ENCODE measurements at places on chromosomes 7 and 10.
A peak's percentile ranks its signal among the peaks of the same experiment; 100 is the strongest.

GRCh38 chr7:49780953-49781352 lies 7.5 kb downstream of the VWC2 start:
- DNase-seq: no peak

GRCh38 chr10:82037076-82037475 lies 162.1 kb downstream of the NRG3 start:
- DNase-seq: no peak

GRCh38 chr10:6802759-6803426 lies 222.8 kb upstream of the PRKCQ start:
- no peak for DNase-seq

DNA sequence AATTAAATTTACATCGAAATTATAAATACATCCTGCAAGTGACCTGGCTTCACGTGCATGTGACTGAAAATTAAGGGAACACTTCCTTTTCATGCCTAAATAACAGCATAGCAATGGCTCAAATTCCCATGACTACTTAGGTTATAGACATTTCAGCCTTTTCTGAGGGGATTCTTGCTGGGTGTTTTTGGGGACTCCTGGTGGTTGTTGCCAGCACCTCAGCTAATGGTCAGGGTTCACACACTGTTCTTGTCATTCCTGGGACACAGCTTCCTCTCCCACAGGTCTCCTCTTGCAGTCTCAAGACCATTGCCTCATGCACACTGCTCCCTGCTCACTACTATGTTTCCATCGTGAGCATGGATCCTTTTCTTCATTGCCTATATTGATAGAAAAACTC lies 148.9 kb upstream of the GLI3 start:
- no peak for DNase-seq

DNA sequence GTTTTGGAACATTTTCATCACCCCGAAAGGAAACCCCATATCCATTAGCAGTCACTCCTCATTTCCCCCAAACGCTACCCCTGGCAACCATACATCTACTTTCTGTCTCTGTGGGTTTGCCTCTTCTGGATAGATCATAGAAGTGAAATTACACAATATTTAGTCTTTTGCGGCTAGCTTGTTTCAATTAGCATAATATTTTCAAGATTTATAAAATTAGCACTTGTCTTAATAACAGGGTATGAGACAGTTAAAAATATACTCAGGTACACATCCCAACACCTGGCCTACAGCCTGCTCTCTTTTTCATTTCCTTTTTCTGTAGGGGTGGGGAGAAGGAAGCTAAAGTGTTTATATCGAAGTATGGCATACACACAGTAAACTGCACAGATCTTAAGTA lies 81.4 kb upstream of the LRGUK start:
- no peak for DNase-seq

GRCh38 chr7:2886391-2886790 lies 42.3 kb upstream of the GNA12 start:
- DNase-seq: no peak

- DNase-seq: no peak
Observed at GRCh38 chr7:29604702-29605101, 41.1 kb downstream of the PRR15 start.

DNA sequence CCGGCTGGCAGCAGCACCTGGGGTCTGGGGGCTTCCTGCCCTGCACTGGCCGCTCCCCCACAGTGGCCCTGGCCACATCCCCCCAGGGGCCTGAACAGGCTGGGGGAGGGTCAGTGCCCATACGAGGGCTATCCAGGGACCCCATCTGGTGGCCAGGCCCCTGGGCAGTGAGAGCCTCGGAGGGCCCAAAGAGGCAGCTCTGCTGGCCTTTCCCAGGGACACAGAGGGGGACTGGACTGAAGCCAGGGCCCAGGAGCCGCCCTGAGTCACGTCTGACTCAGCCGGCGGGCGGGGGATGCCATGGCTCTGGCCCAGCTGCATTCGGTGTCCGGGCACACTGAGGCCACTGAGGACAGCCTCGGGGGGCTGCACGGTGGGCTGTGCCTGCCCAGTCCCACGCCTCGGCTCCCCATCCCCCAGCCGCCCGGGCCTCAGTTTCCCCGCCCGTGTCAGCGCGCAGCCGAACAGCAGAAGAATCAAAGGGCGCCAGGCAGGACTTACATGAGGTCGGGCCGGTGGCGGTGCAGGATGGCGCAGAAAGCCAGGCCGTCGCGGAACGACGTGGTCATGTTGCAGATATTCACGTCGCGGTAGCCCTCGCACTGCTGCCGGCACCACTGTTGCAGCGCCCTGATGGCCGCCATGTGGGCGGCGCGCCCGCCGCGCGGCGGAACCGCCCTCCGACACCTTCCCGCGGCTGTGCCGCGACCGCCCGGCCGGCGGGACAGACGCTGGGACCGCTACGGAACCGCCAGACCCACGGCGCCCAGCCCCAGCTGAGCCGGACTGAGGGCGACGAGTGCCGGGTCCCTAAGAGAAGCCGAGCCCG lies at the start of gene MICALL2:
Gene MICALL2, minus strand, starts transcription at position 788 of the 829 bp plus-strand sequence. Its CDS starts 144 bp downstream, at position 644.
- no peak for DNase-seq

GRCh38 chr7:140723574-140723973 lies 27.1 kb downstream of the NDUFB2 start:
- no peak for DNase-seq

- DNase-seq: peak; percentile 93
Observed at GRCh38 chr10:63157845-63158624, 24.9 kb downstream of the NRBF2 start.

DNA sequence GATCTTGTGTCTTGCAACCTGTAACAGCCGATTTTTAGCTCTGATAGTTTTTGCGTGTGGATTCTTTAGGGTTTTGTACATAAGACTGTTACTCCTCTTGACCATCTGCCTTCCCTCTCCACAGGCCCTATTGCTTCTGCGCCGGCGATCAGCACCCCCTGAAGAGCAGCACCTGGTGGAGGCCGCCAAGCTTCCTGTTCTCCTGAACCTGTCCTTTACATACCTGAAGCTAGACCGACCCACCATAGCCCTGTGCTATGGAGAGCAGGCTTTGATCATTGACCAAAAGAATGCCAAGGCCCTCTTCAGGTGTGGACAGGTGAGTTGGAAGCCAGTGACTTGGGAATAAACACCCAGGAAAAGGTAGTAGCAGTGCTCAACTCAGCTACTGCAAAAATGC lies 12.6 kb downstream of the FKBP6 start:
- no peak for DNase-seq

All from GM12865 (cell line).